ENCODE measurements at places on chromosomes 7 and 10.

DNA sequence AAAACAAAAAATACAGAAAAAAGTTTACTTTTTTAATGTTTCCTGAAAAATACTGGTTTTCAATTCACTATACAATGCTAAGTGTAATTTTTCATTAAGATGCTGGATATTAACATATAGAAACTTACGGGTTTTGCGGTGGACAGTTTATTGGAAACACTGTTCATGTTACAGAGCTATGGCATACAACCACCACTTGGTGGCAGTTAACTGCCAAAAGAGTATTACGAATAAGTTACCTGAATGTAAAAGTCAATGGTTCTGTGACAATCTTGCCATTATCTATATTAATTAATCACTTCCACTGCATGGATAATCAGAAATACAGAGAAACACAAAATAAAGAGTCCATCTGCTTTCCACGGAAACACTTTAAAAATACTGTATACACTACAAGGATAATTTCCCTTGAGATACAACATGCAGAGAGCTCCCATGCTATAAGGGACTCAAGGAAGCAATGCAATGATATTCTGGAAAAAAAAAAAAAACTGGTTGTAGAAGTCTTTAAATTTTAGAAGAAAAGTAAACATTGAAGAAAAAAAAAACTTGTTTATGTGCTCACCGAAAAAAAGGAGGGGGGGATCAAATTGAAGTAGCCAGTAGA lies 97.0 kb downstream of the TPK1 start:
- DNase-seq, result no peak

GRCh38 chr10:123146894-123147634 lies 872 bp upstream of the HMX2 start:
- DNase-seq, result no peak

DNA sequence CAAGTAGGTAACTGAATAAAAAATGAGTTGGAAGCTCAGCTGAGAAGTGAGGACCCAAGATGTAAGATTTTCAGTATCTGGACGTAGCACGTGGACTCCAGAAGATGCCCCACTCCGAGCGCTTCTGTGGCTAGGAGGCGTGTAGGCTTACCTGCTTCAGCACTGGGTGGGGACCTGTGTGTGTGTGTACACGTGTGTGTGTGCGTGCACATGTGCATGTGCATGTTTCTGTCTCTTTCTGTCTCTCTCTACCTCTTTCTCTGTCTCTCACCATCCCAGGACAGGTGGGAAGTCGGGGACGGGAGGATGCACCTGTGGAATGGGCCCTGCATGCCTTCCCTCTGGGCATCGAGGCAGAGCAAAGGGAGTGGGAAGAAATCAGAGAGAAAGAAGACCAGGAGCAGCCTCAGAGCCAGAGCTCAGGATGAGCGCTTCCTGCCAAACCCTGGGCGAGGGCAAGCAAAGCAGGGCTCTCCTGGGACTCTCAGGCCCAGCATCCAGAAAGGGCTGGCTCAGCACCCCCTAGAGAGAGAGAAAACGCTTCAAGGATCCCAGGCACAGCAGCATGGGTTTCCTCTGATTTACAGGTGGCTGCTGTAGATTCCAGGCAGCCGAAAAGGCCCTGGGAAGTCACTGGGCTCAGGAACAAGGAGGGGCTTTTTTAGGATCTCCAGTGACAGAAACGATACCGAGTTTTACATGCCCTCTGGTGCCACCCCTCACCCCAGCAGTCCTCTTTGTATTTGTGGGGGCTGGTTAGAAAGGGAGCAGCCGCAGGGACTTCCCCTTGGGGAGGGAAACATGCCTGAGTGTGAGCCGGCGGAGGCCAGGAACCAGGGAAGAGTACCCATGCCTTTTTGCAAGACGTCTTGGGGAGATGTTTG lies 28.5 kb downstream of the CXCL12 start:
- DNase-seq, result no peak

DNA sequence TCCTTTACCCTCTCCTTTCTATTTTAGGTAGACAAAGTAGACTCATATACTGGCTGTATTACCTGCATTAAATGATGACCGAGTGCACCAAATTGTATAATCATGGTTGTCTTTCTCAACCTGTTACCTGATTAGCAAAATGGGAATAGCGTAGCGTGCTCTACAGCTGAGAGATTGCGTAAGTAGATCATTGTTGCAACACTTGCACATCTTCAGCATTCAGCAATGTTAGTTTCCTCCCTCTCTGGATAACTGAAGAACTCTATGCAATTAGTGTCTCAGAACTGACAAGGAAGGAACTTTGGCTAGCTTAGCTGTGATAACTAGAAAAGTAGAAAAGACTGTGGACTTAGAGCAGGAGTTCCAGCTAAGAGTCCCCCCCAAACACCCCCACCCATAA lies 787.4 kb downstream of the PHTF2 start:
- DNase-seq, result no peak

GRCh38 chr10:93333278-93333978 lies 148.7 kb downstream of the MYOF start:
- no peak for DNase-seq

DNA sequence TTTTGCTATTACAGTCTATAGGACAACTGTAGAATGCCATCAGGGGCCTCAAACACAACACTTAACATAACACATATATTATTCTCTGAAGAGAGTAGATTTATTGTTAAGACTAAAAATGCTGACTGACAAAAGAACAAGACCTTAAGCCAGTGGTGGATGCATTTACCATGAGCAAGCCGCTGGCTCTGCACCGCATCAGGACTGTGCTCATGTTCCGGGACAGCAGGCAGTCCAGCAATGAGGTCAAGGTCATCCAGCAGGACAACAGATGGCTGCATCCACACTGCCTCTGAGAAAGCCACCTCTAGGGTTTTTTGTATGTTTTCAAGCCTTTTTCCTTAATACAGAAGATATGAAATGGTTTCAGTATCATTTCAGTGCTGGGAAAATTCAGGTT lies 23.8 kb downstream of the PEX1 start:
- DNase-seq, result no peak

DNA sequence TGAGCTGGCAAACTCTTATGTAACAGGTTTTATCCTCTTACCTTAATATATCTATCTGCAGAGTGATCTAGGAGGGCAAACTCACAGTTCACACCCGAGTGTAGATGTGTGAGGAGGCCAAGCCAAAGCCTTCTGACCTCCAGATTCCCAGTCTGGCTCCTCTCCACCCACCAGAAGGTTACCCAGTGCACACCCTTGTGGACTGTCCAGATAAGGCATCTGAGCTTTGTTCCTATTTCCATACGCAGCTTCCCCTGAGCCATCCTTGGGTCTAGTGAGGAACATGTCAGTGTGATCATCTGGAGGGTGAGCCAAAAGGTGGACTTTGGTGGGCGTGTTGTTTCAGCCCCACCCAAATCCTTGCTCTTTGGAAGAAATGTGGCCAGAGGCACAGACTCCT lies 203.0 kb upstream of the MEOX2 start:
- peak; percentile 7 for DNase-seq

- no peak for DNase-seq
Observed at GRCh38 chr10:93452143-93452542, 30.0 kb downstream of the MYOF start.

- no peak for DNase-seq
Observed at GRCh38 chr10:62577666-62578291, 203.6 kb downstream of the ZNF365 start.

- DNase-seq, result no peak
Observed at GRCh38 chr7:159142730-159143129, 1.9 kb downstream of the VIPR2 start.

- no peak for DNase-seq
Observed at GRCh38 chr7:66277492-66277891, 72.4 kb downstream of the TPST1 start.

Measured in MG63 (cell line).